ENCODE measurements at places on chromosomes 6 and 20.
A peak's percentile ranks its signal among the peaks of the same experiment; 100 is the strongest.

- DNase-seq: no peak
Measured at GRCh38 chr20:42191140-42191860, 573.1 kb upstream of the CHD6 start.

DNA sequence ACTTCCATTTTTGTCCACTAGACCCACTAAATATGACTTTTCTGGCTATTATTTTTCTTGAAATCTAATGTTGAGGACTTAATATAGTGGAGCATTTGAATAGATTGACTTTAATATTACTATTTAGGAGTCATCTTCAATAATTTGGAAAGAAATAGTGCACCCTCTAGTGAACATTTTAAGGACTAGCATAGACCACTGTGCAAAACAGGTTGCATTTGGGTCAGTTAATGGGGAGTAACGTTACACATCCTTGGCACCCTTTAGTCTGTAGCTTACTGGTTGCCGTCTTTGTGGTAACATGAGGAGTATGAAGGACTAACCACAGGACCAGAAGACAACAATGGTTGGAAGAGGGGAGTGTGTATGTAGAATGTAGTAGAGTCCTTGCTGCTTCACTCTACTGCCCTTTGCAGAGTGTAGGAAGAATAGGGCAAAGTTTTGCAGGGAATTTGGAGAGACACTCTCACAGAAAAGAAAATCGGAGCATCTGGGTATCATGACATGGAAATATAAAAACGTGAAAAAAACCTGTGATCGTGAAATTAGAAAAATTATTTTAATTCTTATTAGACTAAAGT is 25.2 kb downstream of the RFPL4B start:
- DNase-seq: peak; percentile 46

GRCh38 chr6:133632206-133632605 is 256.7 kb upstream of the TCF21 start:
- DNase-seq: no peak

DNA sequence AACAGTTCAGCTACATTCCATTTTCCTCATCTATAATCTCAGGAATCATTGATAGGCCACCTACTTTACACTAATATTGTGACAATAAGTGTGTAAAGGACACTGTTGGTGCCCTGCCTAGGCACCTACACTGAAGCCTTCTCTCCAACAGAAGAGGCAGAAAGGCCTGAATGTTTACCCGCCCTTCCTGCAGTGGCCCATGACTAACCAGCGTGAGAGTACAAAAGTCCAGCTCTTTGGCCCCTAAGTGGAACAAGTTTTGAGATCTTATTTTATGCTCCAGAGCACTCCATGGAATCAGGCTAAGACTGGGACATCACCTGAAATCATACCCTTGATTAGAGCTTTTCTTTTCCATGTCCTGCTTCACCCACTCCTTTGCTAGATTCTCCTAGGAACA is 359.7 kb downstream of the ARHGAP18 start:
- DNase-seq: no peak

DNA sequence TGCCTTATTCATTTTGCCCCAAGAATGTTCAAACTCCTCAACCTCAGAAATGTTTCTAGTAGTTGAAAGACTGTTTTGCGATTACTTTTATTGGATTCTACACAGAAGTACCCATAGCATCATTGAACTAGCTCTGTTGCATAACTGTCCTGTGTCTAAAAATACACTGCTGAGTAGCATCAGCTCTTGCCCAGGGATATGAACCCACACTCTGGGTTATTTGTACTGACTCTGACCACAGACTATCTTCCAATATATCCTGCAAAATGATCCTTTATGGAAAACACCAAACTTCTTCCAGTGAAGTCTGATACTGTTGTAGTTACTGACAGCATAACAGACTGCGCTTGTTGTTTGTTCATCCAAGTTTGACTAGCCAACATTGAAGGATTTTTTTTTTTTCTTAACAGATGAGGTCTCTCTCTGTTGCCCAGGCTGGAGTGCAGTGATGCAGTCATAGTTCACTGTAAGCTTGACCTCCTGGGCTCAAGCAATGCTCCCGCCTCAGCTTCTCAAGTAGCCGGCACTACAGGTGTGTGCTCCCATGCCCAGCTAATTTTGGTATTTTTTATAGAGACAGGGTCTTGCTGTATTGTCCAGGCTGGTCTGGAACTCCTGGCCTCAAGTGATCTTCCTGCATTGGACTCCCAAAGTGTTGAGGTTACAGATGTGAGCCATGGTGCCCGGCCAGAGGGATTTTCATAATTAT is 49.9 kb downstream of the TULP4 start:
- no peak for DNase-seq

- no peak for DNase-seq
Measured at GRCh38 chr20:33466303-33466646, 22.7 kb upstream of the SNTA1 start.

GRCh38 chr6:11814106-11814505 is 35.5 kb upstream of the ADTRP start:
- DNase-seq: no peak

DNA sequence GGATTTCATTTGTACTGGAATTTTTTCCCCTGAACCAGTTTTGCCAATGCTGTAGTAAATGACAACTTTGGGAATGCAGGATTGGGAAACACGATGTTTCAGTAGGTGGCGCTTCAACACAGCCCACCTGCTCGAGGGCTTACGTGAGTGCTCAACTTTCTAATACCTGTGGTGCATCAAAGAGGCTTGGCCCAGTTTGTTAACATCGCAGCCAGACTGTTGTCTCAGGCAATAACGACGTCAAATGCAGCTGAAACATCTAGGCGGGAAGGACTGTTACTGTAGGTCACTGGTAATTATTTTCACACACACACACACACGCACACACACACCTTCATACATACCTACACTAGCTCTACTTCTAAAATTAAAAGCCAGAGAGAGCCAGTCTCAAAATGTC is 815.5 kb upstream of the SLC35B3 start:
- peak; percentile 5 for DNase-seq

DNA sequence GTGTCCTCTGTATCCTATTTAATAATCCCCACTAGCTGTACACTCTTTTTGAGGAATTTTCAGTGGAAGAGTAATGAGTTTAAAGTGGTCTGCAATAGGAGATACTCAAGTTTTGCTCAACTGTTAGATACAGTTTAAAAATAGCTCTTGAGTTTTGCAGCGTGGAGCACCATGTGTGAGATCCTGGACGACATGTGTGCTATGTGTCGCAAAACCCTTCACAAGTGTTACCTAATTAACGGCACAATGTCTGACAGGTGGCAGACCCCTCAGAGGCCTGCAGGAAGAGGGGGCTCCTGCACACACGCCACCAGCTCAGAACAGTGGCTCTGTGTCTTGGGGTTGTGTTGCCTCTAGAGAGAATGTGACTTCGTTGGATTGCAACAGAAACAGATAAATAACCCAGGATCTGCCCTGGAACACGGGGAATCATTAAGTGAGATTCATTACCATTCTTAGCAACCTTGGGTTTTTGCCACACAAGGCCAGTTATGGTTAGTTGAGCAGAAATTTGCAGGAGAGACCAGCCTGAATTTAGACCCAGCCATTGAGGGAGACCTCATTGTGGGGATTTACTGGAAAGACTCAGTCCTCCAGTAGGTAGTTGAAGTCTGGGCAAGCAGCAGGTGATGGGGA is 73.8 kb downstream of the SASH1 start:
- DNase-seq: no peak

GRCh38 chr20:3111507-3111906 is 27.0 kb upstream of the AVP start:
- DNase-seq: peak; percentile 33

- DNase-seq: no peak
Measured at GRCh38 chr6:150273457-150274309, 95.1 kb upstream of the IYD start.

DNA sequence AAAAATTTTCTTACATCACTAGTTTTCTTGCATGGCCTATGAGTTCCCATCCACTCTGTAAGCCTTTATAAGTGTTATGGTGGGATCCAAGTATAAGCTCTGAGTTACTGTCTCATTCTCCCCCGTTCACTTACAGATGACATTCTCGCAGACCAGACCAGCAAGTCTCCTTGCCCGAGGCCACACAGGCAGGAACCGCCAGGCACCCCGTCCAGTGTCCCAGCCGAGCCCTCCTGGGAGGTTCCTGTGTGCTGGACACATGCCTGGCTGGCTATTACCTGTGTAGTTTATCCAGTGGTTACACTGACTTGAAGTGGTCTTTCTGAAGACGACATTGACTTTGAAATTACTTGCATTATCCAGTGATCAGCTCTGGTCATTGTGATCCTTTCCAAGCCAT is 234.8 kb upstream of the QKI start:
- no peak for DNase-seq

DNA sequence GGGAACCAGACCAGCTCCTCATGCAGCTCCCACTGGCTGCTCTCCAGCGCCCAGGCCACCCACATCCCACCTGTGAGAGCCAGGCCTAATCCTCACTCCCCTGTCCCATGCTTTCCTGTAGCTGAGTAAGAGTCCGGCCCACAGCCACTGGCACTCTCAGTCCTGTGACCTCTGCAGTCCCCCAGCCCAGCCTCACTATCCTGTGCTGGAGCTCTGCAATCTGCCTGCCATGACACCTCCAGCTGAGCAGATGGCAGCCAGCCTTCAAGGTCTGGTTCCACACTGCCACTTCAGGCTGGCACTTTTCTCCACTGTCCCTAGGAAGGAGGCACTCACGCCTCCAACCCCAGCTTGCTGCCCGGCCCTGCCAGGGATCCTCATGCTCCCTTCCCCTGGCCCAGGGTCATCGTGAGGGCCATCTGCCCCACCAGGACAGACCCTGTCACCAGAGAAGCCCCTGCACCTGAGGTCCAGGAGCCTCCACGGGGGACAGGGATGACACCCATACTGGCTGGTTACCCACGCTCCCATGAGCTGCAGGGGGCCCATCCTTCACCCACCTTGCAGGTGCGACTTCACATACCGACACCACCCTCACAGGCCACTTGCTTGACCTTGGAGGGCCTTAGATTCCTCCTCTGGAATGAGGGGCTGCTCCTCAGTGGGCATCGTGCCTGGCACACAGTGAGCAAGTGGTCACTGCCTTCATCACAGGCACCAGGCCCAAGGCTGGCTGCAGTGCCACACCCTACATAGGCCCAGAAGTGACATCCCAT is 100.1 kb downstream of the ASXL1 start:
- DNase-seq: no peak

DNA sequence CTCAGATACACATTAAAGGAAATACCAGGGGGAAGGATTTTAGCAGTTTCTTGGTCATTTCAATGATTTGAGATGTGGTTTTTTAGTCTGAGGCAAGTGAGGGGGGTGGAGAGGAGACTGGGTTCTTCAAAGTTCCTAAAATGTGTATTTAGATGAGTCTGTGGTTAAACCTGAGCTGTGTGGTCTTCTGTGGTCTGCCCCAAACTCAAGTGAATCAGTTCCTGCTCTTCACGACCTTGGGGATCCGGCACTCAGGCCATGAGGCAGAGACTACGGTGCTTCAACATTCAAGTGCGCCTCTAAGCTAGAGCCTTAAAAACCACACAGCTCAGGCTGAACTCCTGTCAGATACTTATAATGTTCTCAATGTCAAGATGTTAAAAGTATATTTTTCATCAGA is 406.7 kb downstream of the LMBRD1 start:
- DNase-seq: no peak

- no peak for DNase-seq
Measured at GRCh38 chr6:118207947-118208346, 300.9 kb downstream of the SLC35F1 start.

DNA sequence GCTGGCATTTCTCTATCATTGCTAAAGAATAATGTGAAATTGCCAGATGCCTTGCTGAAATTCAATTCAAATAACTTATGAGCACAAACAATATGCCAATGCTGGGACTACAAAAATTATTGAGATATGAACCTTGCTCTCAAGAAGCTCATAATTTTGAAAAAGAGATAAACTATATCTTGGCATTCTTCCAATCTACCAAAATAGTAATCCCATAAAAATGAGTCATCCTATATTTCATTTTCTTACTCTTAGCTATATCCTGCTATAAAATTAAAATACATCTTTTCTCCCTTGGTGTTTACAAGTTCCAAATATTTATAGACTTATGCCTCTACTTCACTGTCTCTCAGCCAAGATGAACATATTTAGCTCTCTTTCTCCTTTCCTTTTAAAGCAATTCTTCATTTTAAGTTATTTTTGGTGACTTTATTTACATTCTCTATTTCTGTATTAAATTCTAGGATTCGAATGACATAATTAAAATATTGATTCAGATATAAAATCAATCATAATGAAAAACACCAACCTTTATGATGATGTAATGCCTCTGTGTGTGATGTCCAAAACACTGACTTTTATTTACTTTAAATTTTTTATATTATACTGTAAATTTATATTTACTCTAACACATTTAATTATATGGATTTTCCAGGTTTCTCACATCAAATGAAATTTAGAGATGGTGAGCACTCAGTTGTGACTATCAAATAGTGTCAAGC is 152.6 kb downstream of the CDK19 start:
- peak; percentile 44 for DNase-seq

DNA sequence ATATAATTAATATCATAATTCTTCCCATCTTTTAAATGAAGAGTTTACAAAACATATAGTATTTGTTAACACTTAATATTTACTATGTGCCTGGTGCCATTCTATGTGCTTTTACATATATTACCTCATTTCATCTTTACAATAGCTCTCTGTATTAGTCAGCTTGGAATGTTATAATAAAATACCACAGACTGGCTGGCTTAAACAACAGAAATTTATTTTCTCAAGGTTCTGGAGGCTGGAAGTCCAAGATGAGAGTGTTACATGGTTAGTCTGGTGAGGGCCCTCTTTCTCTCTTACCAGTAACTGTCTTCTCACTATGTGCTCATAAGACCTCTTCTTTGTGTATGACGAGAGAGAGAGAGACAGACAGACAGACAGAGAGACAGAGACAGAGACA is 110.2 kb downstream of the NKAIN2 start:
- no peak for DNase-seq

- peak; percentile 92 for DNase-seq
Measured at GRCh38 chr6:16849988-16850680, 88.9 kb upstream of the ATXN1 start.

DNA sequence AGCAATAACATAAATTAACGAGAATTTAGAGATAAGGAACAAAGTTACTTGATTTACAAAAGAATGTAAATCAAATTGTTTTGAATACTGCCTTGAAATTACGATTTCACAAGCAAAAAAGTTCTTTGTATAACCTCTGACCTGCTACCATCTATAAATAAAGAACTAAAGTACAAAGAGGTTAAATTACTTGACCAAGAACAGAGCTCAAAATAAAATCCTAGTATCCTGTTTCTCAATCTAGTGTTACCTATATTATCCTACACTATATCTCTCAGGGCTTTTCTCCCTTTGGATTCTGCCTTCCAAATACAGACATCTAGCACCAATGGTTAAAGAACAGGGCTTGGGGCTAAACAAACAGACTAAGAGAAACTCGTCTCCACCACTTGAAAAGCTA is 43.8 kb downstream of the PLN start:
- DNase-seq: no peak

- DNase-seq: no peak
Measured at GRCh38 chr6:4088704-4089103, 9.8 kb upstream of the FAM217A start.

- no peak for DNase-seq
Measured at GRCh38 chr6:118522422-118522821, 25.7 kb upstream of the PLN start.
